ENCODE measurements at places on chromosomes 2 and 18. TPM values are rescaled to one million over a fixed set of nuclear protein-coding genes. Genes with fewer than 3 reads are reported as not detected.

DNA sequence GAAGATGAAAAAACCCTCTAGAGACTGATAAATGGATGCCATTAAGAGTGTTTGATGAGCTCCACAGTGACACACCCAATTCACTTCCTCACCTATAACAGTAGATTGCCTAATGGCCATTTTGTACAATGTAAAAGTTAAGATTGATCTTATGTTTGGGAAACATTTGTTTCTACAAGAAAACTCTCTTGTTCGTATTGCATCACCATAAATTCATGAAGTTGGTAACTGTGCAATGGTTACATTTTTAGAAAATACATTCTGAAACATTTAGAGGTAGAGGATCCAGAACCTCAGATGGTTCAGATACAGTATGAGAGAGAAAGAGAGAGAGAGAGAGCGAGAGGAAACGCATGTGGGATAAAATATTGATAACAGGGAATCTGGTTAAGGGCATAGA, 31.8 kb downstream of the DAPL1 start:
- no peak for DNase-seq
- H3K4me3 ChIP-seq: no peak overlapping the region
- no peaks in the 10 kb centered on the region for H3K36me3 ChIP-seq
- no peak overlapping the region for H3K27ac ChIP-seq
- peaks cover 5% of the 10 kb centered on the region for H3K27me3 ChIP-seq
- H3K4me1 ChIP-seq: no peaks in the 10 kb centered on the region

GRCh38 chr2:30688956-30689401, 118.3 kb downstream of the CAPN13 start:
- no peak overlapping the region for H3K4me3 ChIP-seq
- H3K27me3 ChIP-seq: no peaks in the 10 kb centered on the region
- no peak for DNase-seq
- no peaks in the 10 kb centered on the region for H3K36me3 ChIP-seq

The RGPD3 gene
- not detected for total RNA-seq

DNA sequence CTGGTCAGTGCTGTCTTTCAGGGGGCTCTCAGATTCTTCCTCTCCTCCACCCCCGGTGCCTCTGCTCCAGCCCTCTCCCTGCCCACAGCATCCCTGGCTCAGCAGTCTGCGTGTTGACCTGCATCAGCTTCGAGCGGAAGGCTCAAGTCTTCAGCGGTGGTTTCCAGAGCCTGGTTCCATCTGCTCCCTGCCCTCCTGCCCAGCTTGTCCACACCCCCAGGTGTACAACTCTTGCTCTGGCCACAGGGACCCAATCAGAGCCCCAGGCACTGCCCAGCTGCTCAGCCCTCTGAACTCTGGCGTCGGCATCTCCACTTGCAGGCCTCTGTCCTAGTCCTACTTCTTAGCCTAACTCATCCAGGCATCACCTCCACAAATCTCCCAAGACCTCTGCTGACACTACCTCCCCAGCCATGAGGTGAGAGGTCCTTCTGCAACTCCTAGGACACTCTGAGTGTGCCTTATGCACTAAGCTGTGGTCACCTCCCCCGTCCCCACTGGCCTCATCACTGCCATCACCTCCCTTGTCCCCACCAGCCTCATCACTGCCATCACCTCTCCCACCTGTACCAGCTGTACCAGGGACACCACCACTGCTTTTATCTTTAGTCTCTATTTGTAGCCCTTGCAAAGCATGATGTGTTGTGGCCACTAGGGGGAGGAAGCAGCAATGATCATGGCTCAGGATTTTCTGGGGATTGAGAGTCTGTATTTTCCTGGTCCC, 60.9 kb downstream of the EDAR start:
- H3K4me1 ChIP-seq: no peaks in the 10 kb centered on the region
- DNase-seq: peak; percentile 66
- H3K4me3 ChIP-seq: no peak overlapping the region
- no peak overlapping the region for H3K27ac ChIP-seq

The HRH4 gene
- total RNA-seq: not detected

GRCh38 chr2:159936471-159936870, 125.9 kb downstream of the PLA2R1 start:
- no peak overlapping the region for H3K27ac ChIP-seq
- H3K27me3 ChIP-seq: no peaks in the 10 kb centered on the region
- no peak overlapping the region for H3K4me3 ChIP-seq
- peaks cover 3% of the 10 kb centered on the region for H3K4me1 ChIP-seq
- DNase-seq: no peak
- no peaks in the 10 kb centered on the region for H3K36me3 ChIP-seq

GRCh38 chr18:58868440-58868839, 3.8 kb downstream of the ZNF532 start:
- no peak overlapping the region for H3K4me3 ChIP-seq
- H3K4me1 ChIP-seq: peaks cover 2% of the 10 kb centered on the region
- H3K27me3 ChIP-seq: peaks cover 29% of the 10 kb centered on the region
- no peaks in the 10 kb centered on the region for H3K36me3 ChIP-seq

GRCh38 chr18:48365965-48366364, 43.2 kb downstream of the ZBTB7C start:
- DNase-seq: no peak
- no peak overlapping the region for H3K27ac ChIP-seq
- no peaks in the 10 kb centered on the region for H3K4me1 ChIP-seq
- H3K27me3 ChIP-seq: peaks cover 13% of the 10 kb centered on the region
- no peaks in the 10 kb centered on the region for H3K36me3 ChIP-seq

The FOXI3 gene
- total RNA-seq: not detected

GRCh38 chr2:191892391-191892790, 45.5 kb upstream of the CAVIN2 start:
- H3K27ac ChIP-seq: no peak overlapping the region
- no peaks in the 10 kb centered on the region for H3K4me1 ChIP-seq
- peaks cover 9% of the 10 kb centered on the region for H3K27me3 ChIP-seq
- H3K36me3 ChIP-seq: no peaks in the 10 kb centered on the region
- DNase-seq: no peak
- H3K4me3 ChIP-seq: no peak overlapping the region

DNA sequence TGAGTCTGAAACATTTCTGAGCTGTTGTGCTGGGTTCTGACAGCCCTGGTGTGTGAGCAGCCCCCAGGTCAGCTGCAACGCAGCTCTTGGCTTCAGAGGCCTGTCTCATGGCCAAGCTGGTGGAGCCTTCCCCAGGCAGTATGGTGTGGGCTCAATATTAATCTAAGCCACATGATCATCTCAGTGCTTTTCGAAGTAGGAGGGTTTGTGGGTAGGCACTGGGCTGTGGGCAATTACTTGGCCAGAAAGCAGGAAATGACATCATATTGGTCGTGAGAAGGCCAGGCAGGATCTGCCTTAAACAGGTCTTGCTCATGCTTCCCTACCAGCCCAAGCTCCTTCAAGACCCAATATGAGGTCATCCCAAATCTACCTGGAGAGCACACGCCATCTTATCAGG, 26.9 kb downstream of the LOXHD1 start:
- H3K27ac ChIP-seq: no peak overlapping the region
- no peak for DNase-seq
- H3K27me3 ChIP-seq: no peaks in the 10 kb centered on the region
- H3K4me3 ChIP-seq: no peak overlapping the region

DNA sequence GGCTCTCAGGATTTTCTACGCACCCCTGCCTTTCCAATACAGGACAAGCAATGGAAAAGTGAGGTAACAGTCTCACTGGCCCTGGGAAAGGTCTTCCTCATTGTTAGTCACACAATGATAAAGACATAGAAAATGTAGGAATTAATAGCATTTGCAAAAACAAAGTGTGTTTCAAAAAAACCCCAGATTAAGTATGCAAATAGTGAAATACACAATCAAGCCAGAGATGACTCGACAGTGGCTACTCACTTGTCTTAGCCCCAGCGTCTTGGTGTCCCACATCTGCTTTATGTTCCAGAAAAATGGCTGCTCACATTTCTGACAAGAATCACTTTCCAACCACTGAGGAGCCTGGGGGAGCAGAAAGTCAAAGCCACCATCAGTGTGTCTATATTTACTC, 47.0 kb upstream of the AP1S3 start:
- no peaks in the 10 kb centered on the region for H3K27me3 ChIP-seq
- no peak for DNase-seq
- H3K36me3 ChIP-seq: peaks cover 32% of the 10 kb centered on the region
- no peak overlapping the region for H3K27ac ChIP-seq
- no peak overlapping the region for H3K4me3 ChIP-seq

The LRRC30 gene
- total RNA-seq: not detected

The GULP1 gene
- total RNA-seq: not detected

The AQP12A gene
- total RNA-seq: not detected

DNA sequence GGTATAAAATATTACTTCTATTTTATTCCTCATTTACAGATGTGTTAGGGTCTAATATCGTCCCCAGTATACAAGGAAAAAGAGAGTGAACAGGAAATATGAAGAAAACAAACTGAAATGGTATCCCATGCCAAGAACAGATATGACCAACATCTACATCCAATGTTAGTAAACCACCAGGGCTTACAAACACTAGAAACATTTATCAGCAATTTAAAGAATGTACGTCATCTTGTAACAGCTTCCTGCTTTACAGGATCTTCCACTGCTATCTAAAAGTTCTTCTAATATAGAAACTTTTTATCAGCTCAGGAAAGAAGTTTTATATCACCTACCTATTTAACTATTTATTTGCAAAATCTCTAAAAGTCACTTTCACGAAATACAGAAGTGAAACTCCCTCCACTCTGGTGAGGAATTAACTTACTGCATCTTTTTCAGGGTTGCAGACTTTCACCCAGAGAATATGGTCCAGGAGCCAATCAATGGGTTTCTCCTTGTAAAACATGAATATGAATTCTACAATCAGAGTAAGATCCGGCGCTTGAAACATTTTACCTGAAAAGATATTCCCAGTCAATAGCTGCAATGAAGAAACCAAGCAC, 35.2 kb downstream of the UNC50 start:
- H3K4me3 ChIP-seq: no peak overlapping the region
- H3K27ac ChIP-seq: peak overlapping the region; percentile 55
- peaks cover 16% of the 10 kb centered on the region for H3K36me3 ChIP-seq
- no peak for DNase-seq
- H3K4me1 ChIP-seq: peaks cover 5% of the 10 kb centered on the region

- H3K27ac ChIP-seq: no peak overlapping the region
- H3K27me3 ChIP-seq: no peaks in the 10 kb centered on the region
- H3K4me3 ChIP-seq: peak overlapping the region; percentile 38
- peaks cover 7% of the 10 kb centered on the region for H3K36me3 ChIP-seq
- no peak for DNase-seq
Measured at GRCh38 chr2:128092656-128093055, 1.7 kb downstream of the UGGT1 start.

DNA sequence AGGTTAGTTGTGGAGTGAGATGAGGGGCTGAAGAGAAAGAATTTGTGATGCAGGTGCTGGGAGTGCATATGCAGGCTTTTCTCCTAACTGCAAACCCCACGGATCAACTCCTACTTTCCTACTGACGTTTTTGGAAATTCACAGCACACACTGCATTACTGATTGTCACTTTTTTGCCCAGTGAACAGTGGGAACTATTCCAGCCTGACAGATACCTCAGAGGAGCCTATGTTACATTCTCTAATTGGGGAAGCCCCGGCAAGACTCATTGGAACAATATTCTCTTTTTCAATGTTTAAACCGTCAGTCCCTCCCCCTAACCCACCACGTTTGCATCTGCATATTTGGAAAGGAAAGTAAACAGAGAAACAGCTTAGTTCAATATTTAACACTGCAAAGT, 126.2 kb downstream of the DPP4 start:
- no peak overlapping the region for H3K27ac ChIP-seq
- H3K36me3 ChIP-seq: no peaks in the 10 kb centered on the region
- H3K4me1 ChIP-seq: peaks cover 24% of the 10 kb centered on the region
- H3K4me3 ChIP-seq: no peak overlapping the region
- no peaks in the 10 kb centered on the region for H3K27me3 ChIP-seq

GRCh38 chr18:25126751-25127150, 225.2 kb downstream of the ZNF521 start:
- no peak overlapping the region for H3K27ac ChIP-seq
- no peaks in the 10 kb centered on the region for H3K27me3 ChIP-seq
- no peak overlapping the region for H3K4me3 ChIP-seq
- no peak for DNase-seq
- H3K36me3 ChIP-seq: no peaks in the 10 kb centered on the region
- no peaks in the 10 kb centered on the region for H3K4me1 ChIP-seq

The C2orf15 gene
- total RNA-seq: 1.4 TPM

The HMSD gene
- total RNA-seq: 31.7 TPM

The MERTK gene
- total RNA-seq: 0.88 TPM

DNA sequence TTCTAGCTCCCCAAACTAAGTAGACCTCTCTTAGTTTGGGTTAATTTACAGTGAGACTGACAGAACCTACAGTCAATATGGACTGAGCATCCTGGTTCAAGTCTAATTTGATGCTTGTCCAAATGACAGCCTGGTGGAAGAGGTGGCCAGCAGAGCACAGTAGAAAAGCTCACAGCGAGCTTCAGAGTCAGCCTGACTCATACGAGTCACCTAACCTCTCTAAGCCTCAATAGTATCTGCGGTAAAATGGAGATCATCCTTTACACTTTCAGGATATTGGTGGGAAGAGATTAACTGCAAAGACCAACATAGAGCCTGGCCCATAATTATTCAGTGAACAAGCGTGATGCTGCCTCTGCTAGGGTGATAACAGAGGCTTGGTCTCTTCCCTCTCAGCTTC, 54.5 kb downstream of the DOCK10 start:
- H3K4me3 ChIP-seq: no peak overlapping the region
- H3K4me1 ChIP-seq: peaks cover 89% of the 10 kb centered on the region
- no peak for DNase-seq
- H3K27ac ChIP-seq: peak overlapping the region; percentile 27
- H3K27me3 ChIP-seq: no peaks in the 10 kb centered on the region
- peaks cover 16% of the 10 kb centered on the region for H3K36me3 ChIP-seq

All from activated naive CD4-positive, alpha-beta T cell treated with anti-CD3 and anti-CD28 coated beads for 36 hours (primary cell).